Panc1 (cell line): ENCODE measurements at places on chromosomes 7 and 10.

DNA sequence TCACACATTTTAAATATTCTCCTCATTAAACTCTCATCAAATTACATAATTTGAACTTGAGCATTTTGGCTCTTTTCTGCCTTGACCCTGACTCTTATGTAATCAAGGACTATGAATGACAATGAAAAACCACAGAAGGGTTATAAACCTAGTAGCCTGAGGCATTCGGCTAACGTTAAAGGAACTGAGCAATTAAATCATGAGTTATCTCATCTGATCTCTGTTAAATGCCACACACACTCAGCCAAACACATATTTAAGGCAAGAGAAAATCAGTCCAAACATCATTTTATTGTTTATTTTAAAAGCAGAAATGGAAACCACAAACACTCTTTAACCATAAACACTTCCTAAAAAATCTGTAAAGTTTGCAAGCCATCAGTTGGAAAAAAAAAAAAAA is 204.3 kb downstream of the DGKI start:
- H3K4me1 ChIP-seq: no peaks in the 10 kb centered on the region
- H3K36me3 ChIP-seq: no peaks in the 10 kb centered on the region
- H3K27ac ChIP-seq: no peak overlapping the region
- no peak overlapping the region for H3K4me3 ChIP-seq
- no peak for DNase-seq

DNA sequence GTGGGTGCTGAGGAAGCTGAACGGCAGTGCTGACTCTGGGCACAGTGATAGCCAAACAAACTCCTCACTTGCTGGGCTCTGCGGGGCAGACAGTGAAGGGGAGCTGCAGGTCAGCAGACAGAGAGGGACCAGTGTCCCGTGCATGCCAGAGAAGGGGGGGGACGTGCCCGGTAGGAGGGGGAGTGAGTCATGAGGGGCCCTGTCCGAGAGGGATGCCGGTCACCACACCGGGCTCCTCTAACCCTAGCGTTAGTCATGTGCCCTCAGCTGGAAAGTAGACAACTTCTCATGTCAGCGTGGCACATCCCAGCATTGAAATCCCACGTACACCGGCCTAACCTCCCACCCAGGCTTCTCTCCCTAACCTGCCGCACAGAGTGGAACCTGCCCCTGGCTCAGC is 117.1 kb upstream of the DPP6 start:
- no peak overlapping the region for H3K27ac ChIP-seq
- H3K4me3 ChIP-seq: no peak overlapping the region
- H3K36me3 ChIP-seq: no peaks in the 10 kb centered on the region

GRCh38 chr7:27424231-27424630 is 181.6 kb downstream of the EVX1 start:
- no peak overlapping the region; the same call in 1 of the 2 replicates for H3K27ac ChIP-seq
- H3K4me3 ChIP-seq: no peak overlapping the region
- H3K27me3 ChIP-seq: no peaks in the 10 kb centered on the region; the same call in 1 of the 2 replicates
- H3K36me3 ChIP-seq: no peaks in the 10 kb centered on the region

DNA sequence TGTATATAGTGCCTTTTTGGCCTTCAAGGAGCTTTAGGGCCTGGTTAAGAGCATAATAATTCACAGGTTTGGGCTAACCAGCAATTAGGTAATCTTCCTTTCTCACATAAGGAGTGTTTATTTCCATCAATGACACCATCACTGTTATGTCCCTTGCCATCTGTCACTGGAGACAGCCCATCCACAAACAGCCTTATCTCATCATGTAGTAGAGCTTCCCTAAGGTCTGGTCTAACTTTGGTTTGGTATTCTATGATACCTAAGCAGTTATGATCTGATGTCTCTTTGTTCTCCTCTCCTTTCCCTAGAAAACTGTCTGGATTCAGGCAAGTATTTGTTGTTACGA is 26.4 kb downstream of the MAPK8 start:
- no peaks in the 10 kb centered on the region for H3K36me3 ChIP-seq
- H3K27ac ChIP-seq: no peak overlapping the region
- no peaks in the 10 kb centered on the region for H3K4me1 ChIP-seq
- no peak overlapping the region for H3K4me3 ChIP-seq

DNA sequence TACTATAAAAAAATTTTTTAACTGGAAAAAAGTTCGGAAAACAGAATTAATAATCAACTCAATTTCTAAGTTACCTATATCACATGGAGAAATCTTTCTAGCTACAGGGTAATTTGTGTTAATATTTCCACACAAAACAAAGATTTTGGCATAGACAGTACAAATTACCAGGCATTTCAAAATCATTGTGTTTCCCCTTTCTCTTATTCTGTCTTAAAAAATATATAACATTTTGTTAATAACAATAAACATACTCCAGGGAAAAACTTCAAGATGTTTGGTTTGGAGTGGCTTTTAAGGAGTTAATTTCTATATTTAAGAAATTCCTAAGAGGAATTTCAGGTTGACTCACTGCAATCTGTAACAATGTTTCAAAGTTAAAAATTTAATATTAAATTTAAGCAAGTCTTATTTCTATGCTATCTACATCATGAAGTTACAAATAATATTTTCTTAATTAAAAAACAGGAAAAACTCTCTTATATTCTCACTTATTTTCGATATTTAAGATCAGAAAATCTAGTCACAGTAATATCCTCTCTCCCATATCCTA is 132.6 kb downstream of the NRBF2 start:
- H3K4me1 ChIP-seq: peaks cover 30% of the 10 kb centered on the region
- peak overlapping the region; percentile 77 for H3K4me3 ChIP-seq
- no peak for DNase-seq
- no peaks in the 10 kb centered on the region for H3K36me3 ChIP-seq

DNA sequence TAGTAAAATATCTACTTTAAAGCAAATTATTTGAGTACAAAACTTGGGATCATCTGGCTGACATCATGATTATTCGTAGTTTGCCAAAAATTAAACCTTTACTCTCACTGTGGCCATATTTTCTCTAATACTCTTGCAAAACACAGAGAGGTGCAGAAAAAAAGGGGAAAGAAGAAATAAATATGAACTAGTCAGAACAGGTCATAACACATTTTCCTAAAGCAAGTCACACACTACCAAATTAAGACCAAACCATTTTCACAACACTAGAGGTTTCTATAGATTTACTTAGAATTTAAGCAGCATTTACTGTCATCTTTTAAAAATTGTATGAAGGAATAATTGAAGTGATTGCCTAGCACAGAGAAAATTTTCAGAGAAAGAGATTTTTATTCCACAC is 726.1 kb downstream of the SORCS1 start:
- H3K4me1 ChIP-seq: no peaks in the 10 kb centered on the region
- H3K36me3 ChIP-seq: no peaks in the 10 kb centered on the region
- H3K27ac ChIP-seq: no peak overlapping the region
- H3K27me3 ChIP-seq: no peaks in the 10 kb centered on the region

DNA sequence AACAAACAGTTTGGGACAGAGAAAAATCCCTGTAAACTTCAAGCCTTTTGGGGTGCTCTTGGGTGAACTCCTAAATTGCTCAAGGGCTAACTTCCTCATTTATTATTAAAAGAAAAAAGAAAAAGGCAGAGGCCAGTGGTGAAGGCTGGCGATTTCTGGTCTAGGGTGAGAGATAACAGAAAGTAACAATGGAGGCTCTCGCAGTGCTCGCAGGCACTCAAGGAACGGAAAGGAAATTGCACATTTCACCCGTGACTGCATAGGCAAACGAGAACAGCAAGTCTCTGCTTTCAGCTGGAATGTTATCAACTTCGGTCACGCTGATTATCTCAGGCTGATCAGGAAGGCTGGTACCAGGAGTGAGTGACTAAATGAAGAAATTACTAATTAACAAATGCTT is 70.7 kb downstream of the PRKAG2 start:
- H3K27me3 ChIP-seq: no peaks in the 10 kb centered on the region
- H3K36me3 ChIP-seq: no peaks in the 10 kb centered on the region
- DNase-seq: no peak
- H3K4me1 ChIP-seq: no peaks in the 10 kb centered on the region
- H3K4me3 ChIP-seq: no peak overlapping the region
- H3K27ac ChIP-seq: no peak overlapping the region

- no peaks in the 10 kb centered on the region for H3K27me3 ChIP-seq
- H3K27ac ChIP-seq: no peak overlapping the region
- H3K36me3 ChIP-seq: no peaks in the 10 kb centered on the region
- no peak overlapping the region for H3K4me3 ChIP-seq
These were observed 293.0 kb upstream of the IMMP2L start for GRCh38 chr7:111855161-111855841.

DNA sequence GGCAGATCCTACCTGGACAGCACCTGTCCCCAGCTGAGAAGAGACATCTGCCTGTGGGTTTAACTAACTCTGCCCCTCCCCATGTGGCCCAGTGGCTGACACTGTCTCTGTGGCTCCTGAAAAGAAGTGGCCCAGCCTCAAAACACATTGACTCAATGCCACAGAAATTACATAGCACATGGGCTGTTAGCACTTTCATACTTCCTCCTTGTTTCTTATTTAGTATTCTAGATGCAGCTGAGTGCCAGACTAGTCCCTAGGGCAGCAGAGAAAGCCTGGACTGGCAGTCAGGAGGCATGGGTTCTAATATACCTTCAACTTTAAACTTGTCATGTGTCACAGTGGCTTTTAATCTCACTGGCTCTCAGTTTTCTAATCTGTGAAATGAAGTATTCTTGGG is 171.0 kb downstream of the TRIL start:
- H3K27ac ChIP-seq: no peak overlapping the region
- DNase-seq: no peak
- no peak overlapping the region for H3K4me3 ChIP-seq
- H3K36me3 ChIP-seq: no peaks in the 10 kb centered on the region
- no peaks in the 10 kb centered on the region for H3K27me3 ChIP-seq

GRCh38 chr10:80492848-80493521 is 38.9 kb downstream of the TSPAN14 start:
- H3K36me3 ChIP-seq: no peaks in the 10 kb centered on the region
- H3K4me3 ChIP-seq: no peak overlapping the region
- no peaks in the 10 kb centered on the region for H3K27me3 ChIP-seq
- no peak for DNase-seq
